Activated naive CD4-positive, alpha-beta T cell treated with anti-CD3 and anti-CD28 coated beads, Interleukin-2, amount 50 U/mL, for 72 hours (primary cell): ENCODE measurements at places on chromosomes 12 and 14.

DNA sequence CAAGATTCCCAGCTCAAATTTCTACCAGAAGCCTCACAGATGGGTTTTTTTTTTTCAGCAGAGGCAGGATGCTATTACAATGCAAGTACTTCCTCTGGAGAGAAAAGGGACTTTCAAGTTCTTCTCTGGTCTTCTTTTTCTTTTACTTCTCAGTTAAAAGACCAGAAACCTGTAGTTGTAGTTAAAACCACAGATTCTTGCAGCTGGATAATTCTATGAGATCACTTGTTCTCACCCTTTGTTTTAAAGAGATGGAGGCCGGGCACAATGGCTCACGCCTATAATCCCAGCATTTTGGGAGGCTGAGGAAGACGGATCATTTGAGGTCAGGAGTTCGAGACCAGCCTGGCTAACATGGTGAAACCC lies 47.6 kb upstream of the OVCH1 start:
- no peak for DNase-seq

- DNase-seq: no peak
Observed at GRCh38 chr12:3161861-3162260, 84.7 kb downstream of the TSPAN9 start.

- no peak for DNase-seq
Observed at GRCh38 chr14:85319101-85319500, 210.8 kb upstream of the FLRT2 start.

- DNase-seq: no peak
Observed at GRCh38 chr12:47834199-47834903, 14.6 kb upstream of the HDAC7 start.

DNA sequence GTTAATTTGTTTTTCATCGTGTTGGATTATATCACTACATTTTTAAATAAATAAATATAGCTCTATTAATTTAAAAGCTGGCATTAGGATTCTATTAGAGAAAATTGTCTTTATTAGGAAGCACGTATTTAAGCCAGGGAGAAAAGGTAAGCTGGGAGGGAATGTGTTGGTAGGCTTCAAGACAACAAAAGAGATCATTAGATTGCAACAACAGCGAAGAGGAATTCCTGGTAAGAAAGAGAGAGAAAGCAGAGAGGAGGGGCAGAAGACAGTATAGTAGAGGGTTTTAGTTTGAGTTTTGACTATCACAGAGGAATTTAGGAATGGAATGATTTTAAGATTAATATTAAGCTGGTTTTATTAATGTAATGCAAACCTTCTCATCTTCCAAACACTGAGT lies 613.6 kb upstream of the USP15 start:
- DNase-seq: no peak

DNA sequence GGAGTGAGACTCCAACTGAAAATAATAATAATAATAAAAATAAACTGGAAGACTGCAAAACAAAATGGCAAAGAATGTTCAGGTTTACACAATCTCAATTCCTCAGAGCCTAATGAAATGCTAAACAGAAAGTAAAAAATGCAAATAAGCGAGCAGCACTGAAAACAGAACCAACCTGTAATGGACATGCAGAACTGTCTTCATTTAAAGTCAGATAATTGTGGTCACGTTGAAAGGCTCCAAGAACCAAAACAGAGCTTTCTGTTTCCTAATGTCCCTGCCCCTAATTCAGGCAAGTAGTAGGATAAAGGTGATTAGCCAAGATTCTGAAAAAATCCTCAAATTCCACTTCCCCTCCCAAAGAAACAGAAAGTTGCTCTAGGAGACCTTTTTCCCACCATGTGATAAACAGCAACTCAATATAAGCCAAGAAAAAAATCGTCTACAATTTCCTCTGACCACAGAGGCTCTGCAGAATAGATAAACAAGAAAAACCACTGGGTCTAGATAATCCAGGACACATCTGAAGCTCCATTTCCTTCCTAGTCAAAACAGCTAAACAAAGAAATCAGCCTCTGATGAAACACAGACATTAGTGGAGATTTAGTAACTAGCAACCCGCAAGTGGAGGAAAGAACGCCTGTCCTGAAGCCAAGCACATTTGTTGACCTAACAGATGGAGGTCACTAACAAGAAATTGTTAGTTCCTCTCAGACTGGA lies 3.0 kb downstream of the MIS18BP1 start:
- no peak for DNase-seq

DNA sequence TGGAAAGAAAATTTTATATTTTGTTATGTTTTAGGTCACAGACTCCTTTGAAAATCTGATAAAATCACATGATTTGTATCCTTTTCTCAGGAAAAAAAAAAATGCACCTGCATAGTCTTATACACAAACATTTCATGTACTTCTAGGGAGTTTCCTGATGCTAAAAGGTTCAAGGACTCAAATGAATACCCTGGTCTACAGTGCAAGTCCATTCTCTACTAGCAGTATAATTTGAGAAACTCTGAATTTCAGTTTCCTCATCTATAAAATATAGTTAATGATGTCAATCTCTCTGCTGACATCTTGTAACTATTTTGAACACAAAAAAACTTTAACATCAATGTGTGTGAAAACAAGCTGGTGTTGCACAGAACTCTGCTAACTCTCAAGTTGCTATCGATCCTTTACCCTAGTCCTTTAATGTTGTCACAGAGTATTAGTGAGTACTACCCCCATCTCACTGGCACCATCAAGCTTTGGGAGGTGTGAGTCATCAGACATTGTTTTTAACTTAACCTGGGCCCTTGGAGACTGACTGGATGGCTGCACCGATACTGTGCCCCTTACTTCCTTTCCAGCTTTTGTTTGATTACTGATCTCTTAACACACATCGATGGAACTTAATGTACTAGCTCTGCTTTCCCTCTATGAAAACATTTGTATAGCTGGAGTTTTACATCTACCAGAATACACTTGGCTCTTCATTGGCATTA lies 251.9 kb upstream of the SOX5 start:
- DNase-seq: no peak
